ENCODE measurements at places on chromosomes 7 and 10.
A peak's percentile ranks its signal among the peaks of the same experiment; 100 is the strongest.

GRCh38 chr7:37376386-37376785, 72.3 kb downstream of the ELMO1 start:
- no peak for DNase-seq

DNA sequence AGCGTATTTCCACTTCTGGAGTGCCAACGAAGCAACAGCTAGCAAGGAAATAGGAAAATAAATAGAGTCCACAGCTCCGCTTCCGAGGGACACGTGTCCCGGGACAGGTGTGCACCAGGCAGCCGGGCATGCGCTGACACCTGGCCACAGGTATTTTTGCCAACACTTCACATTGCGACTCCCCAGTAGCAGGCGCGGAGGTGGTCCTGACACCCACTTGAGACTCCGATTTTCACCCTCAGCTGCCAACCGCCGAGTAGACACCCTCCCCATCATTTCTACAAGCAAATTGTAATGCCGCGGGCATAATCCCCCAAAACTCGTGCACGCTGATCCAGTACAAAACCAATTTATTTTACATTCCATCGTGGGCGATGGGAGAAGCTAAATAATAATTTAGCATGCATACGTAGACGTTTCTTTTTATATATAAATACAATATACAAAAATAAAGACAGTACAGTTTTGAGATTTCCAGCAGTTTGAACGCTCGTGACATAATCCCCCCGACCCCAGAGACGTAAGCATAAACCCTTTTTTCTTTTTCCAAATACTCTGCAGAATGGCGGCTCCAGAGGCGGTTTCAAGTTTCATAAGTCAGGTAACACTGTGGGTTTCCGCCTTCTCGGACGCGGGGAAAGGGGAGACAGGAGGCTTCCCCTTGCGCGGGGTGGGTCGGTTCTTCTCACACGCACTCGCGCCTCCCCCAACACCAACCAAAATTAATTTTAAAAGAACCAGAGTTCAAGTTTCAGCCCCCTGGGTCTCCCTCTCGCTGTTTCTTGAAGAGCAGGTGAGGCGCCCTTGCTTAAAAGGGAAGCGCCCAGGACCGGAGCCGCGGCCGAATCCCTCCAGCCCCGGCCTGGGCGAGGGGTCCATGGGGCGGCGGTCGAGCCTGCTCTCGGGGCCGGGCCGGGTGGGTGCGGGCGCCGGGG, 5.7 kb downstream of the MNX1 start:
- DNase-seq: peak; percentile 55

GRCh38 chr7:27784399-27785053, 44.6 kb downstream of the TAX1BP1 start:
- no peak for DNase-seq

DNA sequence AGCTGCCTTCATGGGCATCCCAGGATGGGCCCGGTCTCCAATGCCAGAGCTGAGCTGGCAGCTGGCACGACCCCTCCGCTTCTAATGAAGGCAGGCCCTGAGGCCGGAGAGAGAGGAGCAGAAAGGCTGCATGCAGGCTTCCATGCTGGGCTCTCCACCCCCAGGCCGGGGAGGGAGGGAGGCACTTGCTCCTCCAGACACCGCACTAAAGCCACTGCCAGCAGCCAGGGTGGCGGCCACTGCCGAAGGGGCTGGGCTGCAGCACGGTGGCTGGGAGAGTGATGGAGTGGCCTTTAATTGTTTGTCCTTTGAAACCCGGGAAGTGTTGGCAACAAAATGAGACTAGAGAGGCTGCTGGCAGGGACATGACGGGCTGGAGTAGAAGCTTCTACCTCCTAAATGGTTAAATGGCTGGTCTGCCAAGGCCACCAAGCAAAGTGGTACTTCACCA, 236.5 kb downstream of the SKAP2 start:
- DNase-seq: no peak

GRCh38 chr7:1348096-1348822, 111.0 kb downstream of the MICALL2 start:
- no peak for DNase-seq

- DNase-seq: no peak
Observed at GRCh38 chr7:13932131-13932530, 57.3 kb downstream of the ETV1 start.

GRCh38 chr7:36726806-36727503, 2.7 kb upstream of the AOAH start:
- no peak for DNase-seq

- DNase-seq: no peak
Observed at GRCh38 chr7:143318661-143319060, 2.8 kb downstream of the CLCN1 start.

- no peak for DNase-seq
Observed at GRCh38 chr10:98950106-98950505, 285.5 kb downstream of the HPSE2 start.

DNA sequence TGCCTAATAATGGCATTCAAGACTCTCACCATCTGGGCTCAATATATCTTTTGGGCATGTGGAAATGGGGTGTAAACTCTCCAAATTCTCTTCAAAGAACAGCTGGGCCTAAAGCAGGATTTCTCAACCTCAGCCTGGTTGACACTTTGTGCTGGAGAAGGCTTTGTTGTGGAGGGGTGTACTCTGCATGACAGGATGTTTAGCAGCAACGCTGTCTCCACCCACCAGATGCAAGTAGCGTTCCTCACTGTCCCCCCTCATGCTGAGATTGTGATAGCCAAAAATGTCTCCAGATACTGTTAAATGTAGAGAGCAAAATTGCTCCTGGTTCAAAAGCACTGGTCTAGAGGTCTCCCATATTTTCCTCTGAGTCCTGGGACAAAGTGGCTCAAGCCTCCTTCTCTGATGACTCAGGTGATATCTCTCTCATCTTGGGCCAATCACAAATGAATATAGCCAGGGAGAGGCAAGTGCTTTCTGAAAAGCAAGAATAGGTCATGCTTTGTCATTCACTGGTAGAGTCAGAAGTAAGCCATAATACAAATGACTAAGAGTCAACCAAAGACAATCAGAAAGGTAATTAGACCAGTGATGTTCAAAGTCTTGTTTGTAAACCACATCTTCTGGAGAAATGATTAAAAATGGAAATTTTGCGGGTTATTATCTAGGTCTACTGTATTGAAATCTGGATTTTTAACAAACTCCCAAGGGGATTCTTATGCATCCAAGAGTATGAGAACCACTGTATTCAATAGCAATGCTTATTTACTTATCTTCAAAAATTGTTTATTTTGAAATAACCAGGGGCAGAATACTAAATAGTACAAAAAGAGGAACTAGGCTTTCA, 330.8 kb downstream of the PTEN start:
- DNase-seq: no peak

- no peak for DNase-seq
Observed at GRCh38 chr7:12805957-12806356, 118.5 kb downstream of the ARL4A start.

GRCh38 chr7:32318300-32319011, 171.7 kb downstream of the LSM5 start:
- DNase-seq: no peak

GRCh38 chr7:39349452-39350123, 216.6 kb upstream of the YAE1 start:
- DNase-seq: no peak

GRCh38 chr10:71911296-71911953, 52.8 kb upstream of the CHST3 start:
- DNase-seq: no peak

DNA sequence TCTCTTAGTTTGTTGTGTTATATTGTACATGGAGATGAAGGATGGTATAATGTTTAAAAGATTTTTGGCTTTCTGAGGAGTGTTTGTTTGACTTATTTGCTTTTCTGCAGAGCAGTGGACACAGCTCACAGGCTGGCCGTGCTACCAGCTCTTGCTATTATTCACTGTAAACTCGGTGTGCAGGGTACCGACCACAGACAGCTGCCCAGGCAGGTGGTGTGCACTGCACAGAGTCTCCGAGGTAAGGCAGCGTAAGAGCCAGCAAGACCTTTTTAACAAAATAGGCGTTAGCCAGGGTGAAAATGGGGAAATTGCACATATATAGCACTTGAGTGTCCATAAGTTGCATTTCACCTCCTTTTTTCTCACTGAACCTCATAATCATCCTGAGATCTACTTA, 438.0 kb downstream of the CNTNAP2 start:
- DNase-seq: no peak

GRCh38 chr7:80999100-80999499, 80.2 kb upstream of the SEMA3C start:
- DNase-seq: no peak

All from activated CD8-positive, alpha-beta memory T cell treated with anti-CD3 and anti-CD28 coated beads, Interleukin-2, amount 50 U/mL, for 48 hours (primary cell).